ENCODE measurements at places on chromosomes 4 and X.

DNA sequence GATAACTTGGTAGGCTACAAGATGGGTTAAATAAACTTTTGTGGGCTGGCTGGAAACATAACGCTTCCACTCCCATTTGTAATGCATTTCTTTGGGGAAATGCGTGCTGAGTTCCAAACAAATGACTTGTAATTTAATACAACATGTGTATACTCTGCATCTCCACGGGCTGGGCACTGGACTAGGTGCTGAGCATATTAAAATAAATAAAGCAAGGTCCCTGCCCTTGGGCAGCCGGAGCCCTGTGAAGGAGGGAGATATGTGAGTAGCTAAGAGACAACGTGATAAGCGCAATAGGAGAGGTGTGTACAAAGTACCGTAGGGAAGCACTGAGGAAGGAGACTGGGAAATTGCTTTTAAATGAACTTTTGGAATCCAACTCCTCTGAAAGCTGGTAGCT lies 147.2 kb upstream of the RBPJ start:
- no peak for DNase-seq

DNA sequence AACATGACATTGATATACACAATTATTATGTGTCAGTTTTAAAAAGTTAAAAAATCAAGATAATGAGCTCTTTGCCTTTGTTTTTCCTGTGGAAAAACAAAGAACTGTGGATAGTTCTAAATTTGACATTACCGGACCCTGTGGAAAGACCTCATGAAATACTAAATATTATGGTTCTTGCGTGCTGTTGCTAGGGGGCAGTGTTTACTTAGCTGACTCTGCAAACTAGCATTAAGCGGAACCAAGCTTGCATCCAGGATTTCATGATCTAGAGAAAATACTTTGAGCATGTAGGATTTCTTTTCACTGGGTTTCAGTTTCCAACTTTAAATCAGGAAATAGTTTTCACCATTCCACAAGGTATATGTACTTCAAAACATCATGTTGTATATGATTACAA lies 33.6 kb downstream of the CLCN4 start:
- no peak for DNase-seq

DNA sequence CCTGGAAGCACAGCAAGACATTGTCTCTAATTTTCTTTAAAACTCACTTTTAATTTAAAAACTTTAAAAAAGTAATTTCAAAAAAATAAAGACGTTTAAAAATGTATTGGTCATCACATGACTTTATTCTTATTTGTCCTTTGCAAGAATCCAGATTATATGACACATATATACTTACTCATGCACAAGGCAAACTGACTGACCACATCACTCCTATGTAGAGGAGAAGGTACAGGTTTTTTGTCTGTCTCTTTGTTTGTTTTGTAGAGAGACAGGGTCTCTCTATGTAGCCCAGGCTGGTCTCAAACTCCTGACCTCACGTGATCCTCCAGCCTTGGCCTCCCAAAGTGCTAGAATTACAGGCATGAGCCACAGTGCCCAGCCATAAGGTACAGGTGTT lies 28.6 kb downstream of the MAML3 start:
- DNase-seq, result no peak

- no peak for DNase-seq
Observed at GRCh38 chr4:86155766-86156165, 204.1 kb downstream of the MAPK10 start.

- DNase-seq, result no peak
Observed at GRCh38 chr4:147236806-147237205, 244.1 kb upstream of the EDNRA start.

GRCh38 chr4:53018471-53018870 lies 156.4 kb downstream of the RASL11B start:
- DNase-seq, result no peak

All from suprapubic skin (tissue), 4 donors.